CD14-positive monocyte (primary cell): ENCODE measurements at places on chromosomes 3 and 15.

DNA sequence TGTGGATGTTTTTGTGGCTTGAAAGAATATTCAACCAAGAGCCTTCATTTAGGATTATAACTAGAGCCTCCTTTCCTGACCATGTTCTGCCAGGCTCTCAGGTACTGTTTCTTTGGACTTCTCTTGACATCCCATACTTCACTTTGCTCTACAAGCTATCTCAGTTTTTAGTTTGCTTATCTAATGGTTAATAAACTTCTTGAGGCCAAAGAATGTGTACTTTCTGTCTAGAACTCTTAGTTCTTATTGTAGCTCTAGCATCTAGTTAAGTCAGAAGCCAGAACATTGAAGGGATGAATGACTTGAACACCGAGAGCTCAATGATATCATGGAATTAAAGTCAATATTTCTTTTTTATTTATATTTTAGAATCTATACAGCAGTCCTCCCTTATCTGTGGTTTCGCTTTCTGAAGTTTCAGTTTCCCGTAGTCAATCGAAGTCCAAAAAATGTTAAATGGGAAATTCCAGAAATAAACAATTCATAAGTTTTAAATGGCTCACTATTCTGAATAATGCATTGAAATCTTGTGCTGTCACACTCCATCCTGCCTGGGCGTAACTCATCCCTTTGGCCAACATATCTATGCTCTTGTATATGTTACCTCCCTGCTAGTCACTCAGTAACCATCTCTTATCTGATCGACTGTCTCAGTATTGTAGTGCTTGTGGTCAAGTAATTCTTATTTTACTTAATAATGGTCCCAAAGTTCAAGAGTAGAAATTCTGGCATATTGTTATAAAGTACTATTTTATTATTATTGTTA lies 368.6 kb upstream of the RBMS3 start:
- DNase-seq: no peak

DNA sequence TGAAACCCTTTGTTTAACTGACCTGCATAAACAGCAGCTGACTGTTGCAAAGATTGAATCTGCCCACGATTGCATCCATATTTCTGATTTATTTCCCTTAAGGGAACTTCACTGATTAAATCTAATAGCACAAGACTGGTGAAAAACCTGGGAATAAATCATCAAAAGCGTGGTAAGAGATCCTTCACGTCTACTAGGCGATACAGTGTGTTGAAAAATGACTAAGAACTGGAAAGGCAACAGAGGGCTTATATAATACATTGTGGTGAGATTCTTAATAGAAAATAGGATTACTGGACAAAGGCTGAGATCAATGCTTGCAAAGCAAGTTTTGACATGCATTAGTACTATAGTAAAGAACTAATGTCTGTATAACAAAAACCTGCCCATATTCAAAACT lies 49.0 kb downstream of the POLQ start:
- DNase-seq: no peak

GRCh38 chr15:76979331-76979925 lies 15.5 kb upstream of the PSTPIP1 start:
- no peak for DNase-seq

DNA sequence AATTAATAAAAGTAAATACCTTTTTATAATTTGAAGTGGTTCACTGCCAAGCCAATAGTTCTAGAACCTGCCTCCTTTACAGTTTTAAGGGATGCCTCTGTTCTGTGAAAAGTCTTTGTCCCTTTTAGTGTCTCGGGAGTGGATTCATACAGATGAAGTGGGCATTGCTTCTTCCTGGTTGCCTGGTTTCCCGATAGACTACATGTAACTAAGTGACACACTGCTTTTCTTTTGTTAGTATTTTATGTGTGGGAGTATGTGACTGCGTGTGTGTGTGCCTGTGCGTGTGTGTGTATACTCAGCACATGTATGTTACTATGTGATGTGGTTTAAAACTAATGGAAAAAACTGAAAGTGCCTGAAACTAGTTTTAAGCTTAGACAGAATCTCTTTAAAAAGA lies 21.1 kb downstream of the PSMD6 start:
- no peak for DNase-seq

- DNase-seq: no peak
These were observed 229.1 kb upstream of the CBLB start for GRCh38 chr3:106097817-106098435.

DNA sequence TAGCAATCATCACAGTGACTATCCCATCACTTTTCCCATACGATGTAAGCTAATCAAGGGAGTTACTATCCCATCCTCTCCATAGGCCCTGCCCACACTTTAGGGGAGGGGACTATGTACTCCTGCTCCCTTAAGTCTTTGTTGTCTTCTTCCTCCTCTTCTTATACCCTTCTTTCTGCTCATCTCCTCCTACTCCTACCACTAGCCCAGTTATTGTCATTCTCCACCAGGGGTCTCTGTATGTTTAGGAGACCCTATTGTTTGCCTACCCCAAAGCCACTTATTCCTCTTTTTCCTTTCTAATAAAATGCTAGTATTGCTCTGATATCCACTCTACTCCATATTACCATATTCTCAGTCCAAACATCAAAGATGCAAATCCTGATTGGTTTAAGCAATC lies 27.8 kb downstream of the STAC start:
- no peak for DNase-seq

- no peak for DNase-seq
These were observed 214.5 kb downstream of the MTHFS start for GRCh38 chr15:79682285-79682684.

DNA sequence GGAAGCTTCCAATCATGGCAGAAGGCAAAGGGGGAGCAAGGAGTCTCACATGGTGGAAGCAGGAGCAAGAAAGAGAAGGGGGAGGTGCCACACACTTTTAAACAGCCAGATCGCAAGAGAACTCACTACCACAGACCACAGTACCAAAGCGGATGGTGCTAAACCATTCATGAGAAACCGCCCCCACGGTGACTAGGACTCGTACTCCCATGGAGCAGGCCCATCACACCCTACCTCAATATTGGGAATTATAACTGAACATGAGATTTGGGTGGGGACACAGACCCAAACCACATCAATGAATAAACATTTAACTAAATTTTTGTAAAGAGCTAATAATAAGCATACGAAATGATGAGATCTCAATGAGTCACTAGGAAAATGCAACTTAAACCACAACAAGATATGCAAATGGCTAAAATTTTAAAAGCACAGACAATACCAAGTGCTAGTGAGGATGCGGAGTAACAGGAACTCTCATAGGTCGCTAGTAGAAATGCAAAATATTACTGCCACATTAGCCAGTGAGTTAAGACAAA lies 10.0 kb downstream of the MRPS25 start:
- no peak for DNase-seq

GRCh38 chr15:29792426-29793159 lies 29.7 kb downstream of the TJP1 start:
- no peak for DNase-seq

- DNase-seq: no peak
These were observed 222.8 kb upstream of the UBE2E2 start for GRCh38 chr3:22980346-22980745.

GRCh38 chr15:30904812-30905211 lies 1.1 kb downstream of the FAN1 start:
- no peak for DNase-seq

DNA sequence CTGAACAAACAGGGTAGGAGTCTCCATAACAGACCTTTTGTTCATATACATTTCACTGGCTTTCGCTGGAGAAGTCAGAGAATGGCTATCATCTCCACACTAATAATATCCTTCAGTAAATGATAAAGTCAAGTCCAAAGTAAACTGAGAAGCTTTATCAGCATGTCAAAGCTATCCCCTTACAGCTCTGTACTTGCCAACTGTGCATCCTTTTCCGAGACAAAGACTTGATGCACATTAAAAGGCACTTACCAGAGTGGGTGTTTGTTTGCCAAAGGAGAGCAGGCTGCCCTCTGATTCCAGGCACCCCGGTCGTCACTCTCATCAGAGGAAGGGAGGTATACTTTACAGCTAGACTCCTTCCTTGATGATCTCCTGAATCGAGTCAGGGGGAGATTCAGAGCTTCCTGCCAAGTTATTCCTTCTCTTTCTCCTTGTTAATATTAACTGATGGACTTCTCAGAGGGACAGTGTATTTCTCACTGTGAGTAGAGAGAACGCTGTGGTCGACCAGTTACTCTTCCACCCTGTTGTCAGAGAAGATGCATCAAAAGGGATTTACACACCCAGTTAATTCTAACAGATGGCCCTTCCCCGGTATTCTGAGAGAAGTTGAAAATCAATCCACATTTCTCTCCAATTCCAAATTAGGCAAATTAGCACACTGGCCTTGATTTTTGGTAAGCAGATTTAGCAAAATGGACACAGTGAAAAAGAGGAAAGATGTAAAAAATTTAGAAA lies 504.7 kb upstream of the NR2F2 start:
- DNase-seq: no peak

DNA sequence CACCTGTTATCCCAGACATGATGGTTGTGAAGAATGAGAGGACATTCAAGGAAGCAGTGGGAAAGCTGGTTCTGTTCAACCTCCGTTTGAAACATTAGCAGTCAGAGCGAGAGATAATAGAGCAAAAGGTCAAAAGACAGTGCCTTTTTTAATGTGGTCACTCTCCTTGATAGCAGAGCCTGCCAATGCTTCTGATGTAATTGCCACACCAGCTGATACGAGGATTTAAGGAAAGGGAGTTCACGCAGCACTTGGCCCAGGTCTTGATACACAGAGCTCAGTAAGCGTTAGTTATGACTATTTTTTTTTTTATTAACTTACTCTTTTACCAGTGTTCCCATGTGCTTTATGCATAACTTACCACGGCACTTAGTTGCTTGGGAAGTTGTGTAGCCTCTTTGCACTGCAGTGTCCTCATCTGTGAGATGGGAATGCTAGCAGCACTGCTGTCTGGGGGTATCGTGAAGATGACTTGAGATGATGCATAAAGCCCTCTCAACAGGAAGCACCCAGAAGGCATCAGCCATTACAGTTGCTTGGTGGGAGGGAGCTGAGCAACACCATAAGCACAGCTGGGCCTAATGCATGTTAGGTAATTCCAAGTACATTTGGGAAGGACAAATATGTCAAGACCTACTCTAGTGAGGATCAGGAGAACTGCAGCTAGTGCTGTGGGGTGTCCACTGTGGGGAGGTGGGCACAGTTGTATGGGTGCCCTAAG lies 123.3 kb upstream of the RASGRP1 start:
- no peak for DNase-seq

DNA sequence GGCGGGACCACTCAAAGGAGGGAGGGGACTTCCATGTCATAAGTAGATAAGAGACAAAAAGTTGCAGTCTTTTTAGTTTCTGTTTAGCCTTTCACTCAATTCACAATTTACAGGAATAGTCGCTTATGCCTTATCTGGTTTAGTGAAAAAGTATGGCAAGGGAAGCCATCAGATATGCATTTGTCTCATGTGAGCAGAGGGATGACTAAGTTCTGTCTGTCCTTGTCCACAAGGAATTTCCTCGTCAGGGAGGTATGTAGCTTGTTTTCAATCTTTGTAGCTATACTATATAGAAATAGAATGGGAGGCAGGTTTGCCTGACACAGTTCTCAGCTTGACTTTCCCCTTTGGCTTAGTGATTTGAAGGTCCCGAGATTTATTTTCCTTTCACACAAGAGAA lies 882.8 kb downstream of the NAALADL2 start:
- no peak for DNase-seq

DNA sequence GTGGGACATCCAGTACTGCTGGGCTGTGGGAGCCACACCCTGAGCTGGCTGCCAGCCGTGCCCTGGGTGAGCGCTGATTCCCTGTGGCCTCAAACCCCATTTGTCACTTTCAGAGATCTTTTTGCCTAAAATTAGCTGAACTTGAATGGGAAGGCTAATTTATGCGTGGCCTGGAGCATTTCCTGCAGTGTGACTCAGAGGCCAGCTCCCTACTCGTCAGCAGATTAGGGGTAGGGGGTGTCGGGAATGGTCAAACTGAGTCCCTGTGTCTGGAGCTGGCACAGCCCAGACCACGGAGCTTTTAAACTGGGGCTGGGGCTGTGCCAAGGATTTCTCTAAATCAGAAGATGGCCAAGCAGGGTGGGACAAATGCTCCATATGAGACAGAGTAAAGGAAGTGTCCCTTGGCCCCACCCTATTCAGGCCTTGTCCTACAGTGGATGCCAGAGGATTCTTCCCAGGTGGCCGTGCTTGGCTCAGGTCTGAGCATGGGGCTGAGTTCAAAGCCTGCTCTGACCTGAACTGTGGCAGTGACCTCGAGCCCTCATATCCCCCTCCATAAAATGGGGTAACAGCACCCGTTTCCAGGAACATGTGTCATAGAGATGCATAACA lies 59.7 kb downstream of the ATP2B2 start:
- no peak for DNase-seq

DNA sequence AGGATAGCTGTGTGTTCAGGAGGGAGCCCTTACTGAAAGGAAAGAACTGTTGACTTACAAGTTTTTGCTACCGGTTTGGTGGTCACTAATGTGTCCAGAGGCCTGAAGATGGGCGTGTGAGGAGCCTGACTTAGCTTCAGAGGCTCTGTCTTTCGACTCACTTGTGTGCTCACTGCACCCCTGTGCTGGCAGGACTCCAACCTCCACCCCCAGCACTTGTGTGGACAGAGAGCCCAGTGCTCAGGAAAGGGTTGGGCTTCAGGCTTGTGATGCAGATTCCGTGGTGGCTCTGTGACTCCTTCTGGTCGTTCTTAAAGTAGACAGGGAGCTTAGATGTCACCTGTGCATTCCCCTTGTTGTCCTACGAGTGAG lies 100.9 kb downstream of the PGPEP1L start:
- no peak for DNase-seq

- no peak for DNase-seq
These were observed 8.3 kb upstream of the MTMR10 start for GRCh38 chr15:30999729-31000128.

GRCh38 chr3:192277477-192277876 lies 449.9 kb downstream of the FGF12 start:
- DNase-seq: no peak

DNA sequence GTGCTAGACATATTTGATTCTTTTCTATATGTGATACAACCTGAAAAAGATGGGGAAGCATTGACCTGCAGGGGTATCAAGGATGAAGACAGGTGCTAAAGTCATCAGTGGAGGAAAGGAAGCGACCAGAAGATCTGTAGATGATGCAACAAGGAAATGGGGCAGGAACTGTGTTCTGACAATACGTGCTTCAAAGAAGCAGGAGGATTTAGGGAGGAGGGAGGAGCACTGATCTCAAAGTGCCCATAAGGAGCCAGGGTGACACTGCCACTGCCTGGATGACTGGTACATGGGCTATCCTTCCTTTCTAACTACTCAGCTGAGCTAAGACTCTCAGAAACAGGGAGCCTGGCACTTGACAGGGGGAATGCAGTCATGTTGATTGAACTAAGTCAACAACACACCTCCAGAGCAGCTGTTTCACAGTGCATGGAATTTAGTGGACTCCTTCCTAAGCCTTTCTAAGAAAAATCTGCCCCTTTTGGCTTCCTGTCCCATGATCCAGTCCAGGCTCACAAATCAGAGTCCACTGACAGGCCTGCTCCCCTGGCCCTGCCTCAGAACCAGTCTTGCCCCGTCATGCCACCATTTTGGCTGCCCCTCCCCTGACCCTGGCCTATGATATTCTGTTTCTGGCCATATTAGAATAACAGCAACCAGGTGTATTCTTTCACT lies 12.0 kb downstream of the LYSMD4 start:
- no peak for DNase-seq

DNA sequence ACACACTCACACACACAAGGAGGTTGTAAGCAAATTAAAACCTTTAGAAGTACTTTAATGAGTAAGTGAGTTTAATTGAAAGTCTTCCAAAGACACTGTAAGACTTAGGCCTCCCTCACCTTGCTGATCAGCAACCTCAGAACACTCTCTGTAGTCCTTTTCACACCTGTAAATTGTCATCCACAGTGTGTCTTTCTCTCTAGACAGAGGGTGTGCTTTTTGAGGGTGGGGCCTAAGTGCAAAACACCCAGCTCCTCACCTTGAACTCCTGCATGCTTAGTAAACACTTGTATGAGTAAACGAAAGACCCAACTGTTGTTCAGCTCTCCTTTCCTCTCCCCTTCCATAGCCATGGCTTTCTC lies 183.2 kb upstream of the IL12A start:
- DNase-seq: no peak
